ENCODE measurements at places on chromosomes 1 and 21. TPM values are rescaled to one million over a fixed set of nuclear protein-coding genes. Genes with fewer than 3 reads are reported as not detected.

DNA sequence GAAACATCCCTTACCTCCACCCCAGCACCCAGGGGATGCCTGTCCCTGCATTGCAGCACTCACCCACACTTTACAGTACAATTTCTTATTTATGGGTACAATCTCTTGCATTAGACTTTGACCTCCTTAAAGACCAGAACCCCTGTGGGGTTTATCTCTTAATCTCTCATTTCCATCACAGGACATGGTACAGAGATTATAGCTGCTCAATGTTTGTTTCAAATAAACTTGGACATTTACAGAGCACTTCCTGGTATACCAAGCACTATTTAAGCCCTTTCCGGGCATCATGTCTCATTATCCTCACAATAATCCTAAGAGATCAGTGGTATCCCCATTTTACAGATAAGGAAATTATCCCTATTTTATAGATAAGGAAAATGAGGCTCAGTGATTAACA lies 31.9 kb downstream of the FYB2 start:
- DNase-seq = no peak

DNA sequence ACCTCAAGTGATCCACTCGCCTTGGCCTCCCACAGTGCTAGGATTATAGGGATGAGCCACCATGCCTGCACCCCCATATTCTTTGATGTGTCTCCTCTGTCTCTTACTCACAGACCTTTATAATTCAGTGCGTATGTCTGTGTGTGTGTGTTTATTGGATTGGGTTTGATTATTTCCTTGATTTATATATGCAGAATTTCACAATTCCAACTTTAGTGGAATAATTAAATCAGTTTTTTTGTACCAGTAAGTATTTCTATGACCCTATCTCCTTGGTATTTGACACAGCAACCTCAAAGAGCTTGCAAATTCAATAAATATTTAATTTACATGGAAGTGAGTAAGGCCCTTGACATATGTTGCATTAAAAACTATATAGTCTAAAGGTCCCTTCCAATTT lies 333.9 kb upstream of the ADAMTS5 start:
- no peak for DNase-seq

DNA sequence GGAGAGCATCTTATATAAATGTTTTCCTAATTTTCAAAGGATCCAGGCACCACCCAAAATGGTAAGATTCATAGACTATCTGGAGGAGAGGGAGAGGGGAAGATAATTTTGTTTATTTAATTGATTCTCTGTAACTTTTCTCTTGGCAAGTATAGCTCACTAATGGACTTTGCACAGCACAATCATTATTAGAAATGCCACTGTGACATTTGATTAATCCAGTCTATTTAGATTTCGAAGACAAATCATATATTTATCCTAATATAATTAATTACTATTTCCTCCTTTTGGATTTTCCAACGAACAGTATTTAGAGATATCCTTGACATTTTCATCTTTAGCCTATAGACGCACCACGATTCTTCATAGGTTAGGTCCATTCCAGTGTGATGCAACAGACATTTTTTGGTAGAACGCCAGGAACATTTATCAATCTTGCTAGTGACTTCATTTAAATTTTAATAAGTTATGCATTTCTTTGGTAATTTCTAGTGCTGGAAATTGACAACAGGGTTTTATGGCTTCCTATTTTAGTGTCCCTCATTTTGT lies 152.4 kb downstream of the GRIK1 start:
- DNase-seq = no peak

IQGAP3 gene
- total RNA-seq = 65.3 TPM

SLC44A3 gene
- 9.3 TPM for total RNA-seq

DMRTA2 gene
- not detected for total RNA-seq

BARHL2 gene
- total RNA-seq = not detected

Measured in epithelial cell of proximal tubule (primary cell).